ENCODE measurements at places on chromosomes 2 and 18.

DNA sequence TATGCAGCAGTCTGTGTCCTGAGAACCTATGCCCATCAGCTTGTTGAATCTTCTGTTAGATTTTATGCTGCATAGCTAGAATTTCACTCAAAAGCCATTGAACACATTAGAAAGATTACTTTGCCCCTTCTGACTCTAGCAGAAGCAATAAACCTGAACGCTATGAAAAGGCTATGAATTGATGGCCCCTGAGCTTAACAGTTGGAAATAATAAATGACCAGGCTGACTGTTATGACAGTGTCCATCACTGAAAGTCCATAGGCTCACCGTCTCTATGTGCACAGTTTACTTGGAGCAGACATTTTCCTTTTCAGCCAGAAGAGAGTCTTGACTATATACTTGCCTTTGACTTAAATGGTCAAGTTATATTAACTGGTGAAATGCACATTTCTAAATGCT, 1618.8 kb upstream of the ACVR2A start:
- DNase-seq, result no peak

- no peak for DNase-seq
These were observed 1.6 kb downstream of the SESTD1 start for GRCh38 chr2:179263015-179263414.

GRCh38 chr2:141341444-141341843, 789.4 kb downstream of the LRP1B start:
- no peak for DNase-seq

GRCh38 chr18:12839057-12839525, 44.9 kb downstream of the PTPN2 start:
- DNase-seq, result no peak

DNA sequence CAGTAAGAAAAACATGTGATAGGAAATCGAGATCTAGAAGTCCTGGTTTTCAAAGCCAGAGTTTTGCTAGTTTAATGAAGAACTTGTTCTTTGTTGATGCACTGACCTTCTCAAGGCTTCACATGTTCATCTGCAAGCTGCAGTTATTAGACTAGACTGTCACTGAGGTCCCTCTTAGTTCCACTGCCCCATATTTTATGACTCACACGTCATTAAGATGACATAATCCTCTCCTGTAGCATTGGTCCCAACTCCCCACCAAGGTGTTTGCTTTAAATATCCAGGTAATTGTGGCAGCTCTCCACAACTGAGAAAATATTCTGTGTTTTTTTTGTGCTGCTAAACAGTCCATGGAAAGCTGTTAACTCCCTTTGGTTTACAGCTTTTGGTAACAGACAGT, 149.7 kb downstream of the MREG start:
- no peak for DNase-seq

- no peak for DNase-seq
These were observed 346.5 kb upstream of the ETAA1 start for GRCh38 chr2:67050622-67051021.

- DNase-seq, result no peak
These were observed 11.5 kb upstream of the DIPK1C start for GRCh38 chr18:74468547-74469061.

DNA sequence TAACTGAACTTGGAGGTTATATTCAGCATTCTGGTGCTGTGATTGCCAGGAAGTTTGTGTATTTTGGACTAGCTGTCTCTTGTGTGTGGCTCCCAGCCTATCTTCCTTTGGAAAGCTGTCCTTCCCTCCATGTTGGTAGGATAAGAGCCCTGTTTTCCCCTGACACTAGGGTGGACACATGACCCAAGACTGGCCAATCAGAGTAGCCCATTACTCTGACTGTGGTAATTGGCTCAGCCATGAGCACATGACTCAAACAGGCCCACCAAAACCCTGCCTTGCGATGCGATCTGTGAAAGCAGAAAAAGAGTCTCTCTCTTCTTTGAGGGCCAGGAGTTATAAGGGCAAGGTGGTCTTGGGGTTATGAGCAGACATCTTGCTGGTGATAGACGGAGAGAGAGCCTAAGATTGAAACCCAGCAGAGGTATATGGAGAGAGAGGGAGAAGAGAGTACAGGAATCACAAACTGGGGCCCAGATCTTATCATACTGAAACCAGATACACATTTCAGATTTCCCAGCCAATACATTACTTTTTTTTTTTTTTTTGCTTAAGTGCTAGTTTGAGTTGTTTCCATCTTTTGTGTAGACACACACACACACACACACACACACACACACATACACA, 45.3 kb upstream of the SERPINE2 start:
- no peak for DNase-seq

DNA sequence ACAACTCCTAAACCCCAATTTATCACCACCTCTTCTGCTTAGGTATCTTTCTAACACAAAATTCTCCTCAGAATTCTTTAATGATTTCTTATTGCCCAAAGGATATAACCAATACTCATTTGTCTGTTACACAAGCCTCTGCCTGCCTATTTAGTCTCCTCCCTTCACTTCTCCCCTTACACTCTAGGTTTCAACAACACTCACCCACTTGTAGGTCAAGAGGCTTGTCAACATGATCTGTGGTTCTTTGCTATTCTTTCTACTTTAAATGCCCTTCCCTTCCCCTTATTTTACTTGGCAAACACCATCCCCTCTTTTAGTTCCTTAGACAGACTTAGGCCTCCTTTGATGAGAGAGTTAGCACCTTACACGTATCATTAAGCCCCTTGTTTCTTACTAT, 69.0 kb upstream of the C2orf15 start:
- DNase-seq, result no peak

All from stimulated activated CD8-positive, alpha-beta memory T cell treated with anti-CD3 and anti-CD28 coated beads, Interleukin-2, amount 100 ng/mL, for 48 hours (primary cell).